GM12878 (cell line): ENCODE measurements at places on chromosomes 12 and 14. TPM values are rescaled to one million over a fixed set of nuclear protein-coding genes. Genes with fewer than 3 reads are reported as not detected.

GRCh38 chr14:54652188-54652587 is 85.3 kb downstream of the SAMD4A start:
- H3K4me3 ChIP-seq = no peak overlapping the region
- DNase-seq = no peak
- no peak overlapping the region for H3K27ac ChIP-seq
- no peaks in the 10 kb centered on the region for H3K36me3 ChIP-seq

GRCh38 chr12:120529641-120530417 is 871 bp upstream of the COQ5 start:
- H3K4me1 ChIP-seq = peaks cover 4% of the 10 kb centered on the region
- peak overlapping the region; percentile 75 for H3K4me3 ChIP-seq
- no peak for DNase-seq
- no peaks in the 10 kb centered on the region for H3K27me3 ChIP-seq

- H3K27me3 ChIP-seq = no peaks in the 10 kb centered on the region
- peaks cover 16% of the 10 kb centered on the region; the same call in 1 of the 2 replicates for H3K36me3 ChIP-seq
- DNase-seq = no peak
- H3K4me1 ChIP-seq = no peaks in the 10 kb centered on the region
- H3K4me3 ChIP-seq = no peak overlapping the region
Measured at GRCh38 chr14:90003526-90004307, 48.0 kb downstream of the TDP1 start.

The KIF5A gene
- 2.2 and 2.9 TPM in 2 replicates for total RNA-seq
